Temporal lobe (tissue), 4 donors: ENCODE measurements at places on chromosomes 1 and 21. TPM values are rescaled to one million over a fixed set of nuclear protein-coding genes. Genes with fewer than 3 reads are reported as not detected.

NGF gene
- total RNA-seq, result 0.74 TPM

PTPRU gene
- 29.7 TPM for total RNA-seq

MMP23B gene
- 0.74 TPM for total RNA-seq

HORMAD1 gene
- total RNA-seq, result 0.49 TPM

LCE2A gene
- not detected for total RNA-seq

FMO4 gene
- 1.2 TPM for total RNA-seq

HEYL gene
- total RNA-seq, result 0.98 TPM

C8A gene
- not detected for total RNA-seq

LRRC38 gene
- under 0.01 TPM for total RNA-seq

HSD3B2 gene
- not detected for total RNA-seq

PPM1J gene
- 4.9 TPM for total RNA-seq

GPR3 gene
- 0.25 TPM for total RNA-seq

UTS2 gene
- not detected for total RNA-seq

ATAD3B gene
- 10.8 TPM for total RNA-seq

LRRIQ3 gene
- 0.49 TPM for total RNA-seq

GJB5 gene
- total RNA-seq, result not detected

SLC45A3 gene
- total RNA-seq, result 1.2 TPM

PCBP3 gene
- total RNA-seq, result 2.7 TPM

TOR1AIP2 gene
- 32.9 TPM for total RNA-seq
